ENCODE measurements at places on chromosomes 7 and 10.

- DNase-seq = no peak
Observed at GRCh38 chr10:101260764-101261481, 31.7 kb upstream of the LBX1 start.

DNA sequence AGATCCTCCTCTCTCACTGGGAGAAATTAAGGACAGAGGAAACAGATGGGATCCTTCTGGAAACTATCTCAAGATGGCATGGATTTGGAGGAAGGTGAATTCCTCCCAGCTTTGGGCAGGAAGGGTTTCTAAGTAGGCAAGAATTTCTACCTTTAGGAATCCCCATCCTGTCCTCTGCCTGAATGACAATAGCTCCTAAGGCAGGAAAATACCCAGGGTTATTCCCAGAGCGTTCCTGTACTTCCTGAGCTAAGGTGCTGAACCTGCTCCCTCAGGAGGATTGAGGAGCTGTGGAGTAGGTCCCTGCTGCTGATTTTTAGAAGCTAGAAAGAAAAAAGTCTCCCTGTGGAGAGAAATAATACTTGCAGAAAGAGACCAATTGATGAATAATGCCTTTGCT, 568 bp downstream of the MGAM2 start:
- DNase-seq = no peak

DNA sequence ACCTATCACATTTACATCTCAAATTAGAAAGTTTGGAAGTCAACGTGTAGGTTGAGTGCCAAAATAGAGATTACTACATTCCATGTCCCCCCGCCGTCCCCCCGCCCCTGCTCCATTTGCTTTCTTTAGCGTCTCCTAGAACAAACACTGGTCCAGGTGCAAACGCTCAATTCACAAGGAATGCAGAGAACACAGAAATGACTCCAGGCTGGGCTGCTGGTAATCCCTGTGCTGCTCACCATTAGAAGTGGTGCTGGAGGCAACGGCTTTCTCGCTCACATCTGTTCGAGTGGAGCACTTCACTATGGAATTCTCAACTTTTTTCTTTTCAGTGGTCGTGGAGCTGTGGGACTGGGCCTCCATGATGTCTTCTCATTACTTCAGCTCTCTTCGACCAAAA, 14.1 kb downstream of the GLI3 start:
- no peak for DNase-seq

DNA sequence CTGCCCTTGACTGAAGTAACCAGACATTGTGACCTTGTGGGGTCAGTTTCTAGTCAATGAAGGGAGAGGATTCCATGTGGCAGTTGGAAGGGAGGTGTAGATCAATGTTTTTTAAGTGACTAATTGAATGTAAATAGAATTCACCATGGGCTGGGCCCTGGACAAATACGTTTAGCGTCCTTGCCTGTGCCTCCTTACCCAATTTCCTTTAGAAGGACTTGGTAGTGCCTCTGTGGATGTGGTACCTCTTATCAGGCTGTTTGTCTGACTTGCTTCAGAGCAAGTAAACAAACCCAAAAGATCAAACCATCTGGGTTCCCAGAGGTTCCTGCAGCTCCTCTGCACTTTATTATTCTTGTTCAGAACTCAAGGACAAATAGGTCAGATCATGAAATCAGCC, 4.3 kb upstream of the KAT6B start:
- DNase-seq = no peak

GRCh38 chr10:26214551-26215395, 1.8 kb upstream of the GAD2 start:
- no peak for DNase-seq

- DNase-seq = no peak
Observed at GRCh38 chr7:4998910-4999309, 39.9 kb upstream of the MMD2 start.

GRCh38 chr10:132848951-132849545, 63.1 kb upstream of the NKX6-2 start:
- DNase-seq = no peak

GRCh38 chr7:95095966-95096540, 188.7 kb downstream of the PPP1R9A start:
- DNase-seq = no peak

DNA sequence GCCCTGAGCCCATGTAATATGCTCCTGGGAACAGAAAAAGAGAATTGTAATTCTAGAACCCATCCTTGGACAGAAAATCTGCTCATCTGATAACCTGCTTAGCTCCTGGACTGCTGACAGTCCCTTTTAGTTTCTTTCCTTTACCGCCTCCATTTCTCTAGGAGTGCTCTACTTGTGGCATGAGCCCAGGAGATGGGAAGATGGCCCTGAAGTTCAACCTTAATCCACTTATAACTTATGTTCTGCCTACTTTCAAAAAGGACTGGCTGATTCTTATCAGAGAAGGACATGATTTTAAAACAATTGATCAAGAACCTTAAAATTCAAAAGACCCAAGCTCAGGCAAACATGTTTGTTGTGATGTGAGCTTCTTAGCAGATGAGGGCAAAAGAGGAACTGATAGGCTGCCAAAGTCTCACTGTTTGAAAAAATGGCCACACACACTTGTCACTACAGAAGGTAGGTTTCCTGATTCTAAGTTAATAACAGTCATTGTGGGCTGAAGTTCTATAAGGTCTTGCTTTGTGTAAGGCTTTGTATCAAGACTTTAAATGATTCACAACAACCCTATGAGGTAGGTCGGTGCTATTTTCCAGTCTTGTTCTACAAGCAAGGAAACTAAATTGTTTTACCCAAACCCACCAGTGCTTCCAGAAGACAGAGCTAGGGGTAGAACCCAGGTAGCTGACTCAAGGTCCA, 94.3 kb upstream of the AFAP1L2 start:
- no peak for DNase-seq

DNA sequence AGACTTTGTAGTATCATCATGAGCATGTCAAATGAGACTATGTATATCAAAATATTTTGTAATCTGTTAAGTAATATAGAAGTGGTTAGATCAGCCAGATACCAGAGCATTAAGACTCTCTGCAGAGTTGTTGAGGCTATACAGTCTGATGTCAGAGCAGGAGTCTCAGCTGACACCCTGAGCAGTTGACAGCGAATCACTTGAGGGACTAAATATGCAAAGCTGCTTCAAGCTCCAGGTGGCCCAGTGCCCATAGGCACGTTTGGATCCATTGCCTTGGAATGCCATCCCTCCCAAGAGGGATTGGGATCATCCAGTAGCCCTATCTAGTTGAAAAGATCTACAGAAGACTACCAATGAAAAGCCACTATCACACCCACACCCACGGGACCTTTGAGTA, 210.2 kb downstream of the TAX1BP1 start:
- no peak for DNase-seq

GRCh38 chr10:71187197-71187596, 25.2 kb upstream of the UNC5B start:
- DNase-seq = no peak

GRCh38 chr7:27345164-27345887, 102.7 kb downstream of the EVX1 start:
- no peak for DNase-seq

GRCh38 chr7:47763063-47763974, 181.4 kb upstream of the TNS3 start:
- peak; percentile 92 for DNase-seq

GRCh38 chr7:71198887-71199286, 66.9 kb downstream of the GALNT17 start:
- DNase-seq = no peak

DNA sequence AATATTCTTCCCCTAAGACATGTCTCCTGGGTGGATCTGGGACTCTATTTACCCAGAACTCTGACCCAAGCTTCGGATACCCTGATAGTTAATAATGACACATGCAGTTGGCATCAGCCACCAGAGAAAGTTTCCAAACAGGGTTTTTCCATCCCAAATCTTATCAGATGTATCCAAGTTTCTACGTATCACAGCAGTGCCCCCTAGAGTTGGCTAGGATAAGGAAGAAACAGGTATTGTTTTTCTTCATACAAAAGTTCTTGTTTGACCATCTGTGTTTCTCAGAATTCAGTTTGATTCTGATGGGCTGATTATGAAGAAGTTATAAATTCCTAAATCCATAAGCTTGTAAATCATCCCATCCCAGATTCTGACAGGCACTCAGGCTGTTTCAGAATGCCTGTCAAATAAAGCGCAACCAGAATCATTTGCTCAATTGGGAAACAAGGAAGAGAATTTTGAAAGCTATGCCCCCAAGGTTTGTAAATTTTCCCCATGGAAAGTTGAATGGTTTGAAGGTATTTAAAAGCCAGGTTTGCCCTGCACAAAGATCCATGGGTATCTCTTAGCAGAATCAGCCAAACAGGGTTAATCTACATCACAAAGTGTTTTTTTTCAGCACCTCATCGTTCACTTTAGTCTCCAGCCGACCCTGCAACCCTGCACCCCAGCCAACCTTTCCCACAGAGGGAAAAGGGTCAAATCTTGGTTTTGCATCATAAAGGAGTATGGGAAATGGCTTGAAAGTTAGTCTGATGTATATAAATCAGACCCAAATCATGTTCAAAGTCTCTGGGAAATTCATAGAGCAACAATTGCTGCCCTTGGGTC, 47.4 kb downstream of the NRAP start:
- DNase-seq = peak; percentile 7

GRCh38 chr10:131905603-131906268, 4.9 kb downstream of the PPP2R2D start:
- DNase-seq = no peak

GRCh38 chr10:126065751-126066377, 169.5 kb downstream of the FANK1 start:
- no peak for DNase-seq

GRCh38 chr7:151137791-151138152, 29.7 kb downstream of the GBX1 start:
- no peak for DNase-seq
